Stimulated activated CD8-positive, alpha-beta memory T cell treated with anti-CD3 and anti-CD28 coated beads, Interleukin-4, amount 100 ng/mL, for 1 hour (primary cell): ENCODE measurements at places on chromosomes 3 and 15.

DNA sequence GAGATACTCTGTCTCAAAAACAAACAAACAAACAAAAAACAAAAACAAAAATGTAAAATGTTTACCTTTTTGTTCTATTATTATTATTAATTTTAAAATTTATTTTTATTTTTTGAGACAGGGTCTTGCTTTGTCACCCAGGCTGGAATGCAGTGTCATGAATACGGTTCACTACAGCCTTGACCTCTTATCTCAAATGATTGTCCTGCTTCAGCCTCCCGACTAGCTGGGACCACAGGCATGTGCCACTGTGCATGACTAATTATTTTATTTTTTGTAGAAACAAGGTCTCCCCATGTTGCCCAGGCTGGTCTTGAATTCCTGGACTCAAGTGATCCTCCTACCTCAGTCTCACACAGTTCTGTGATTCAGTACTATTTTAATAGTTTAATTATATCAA lies 5.7 kb upstream of the SLC25A26 start:
- no peak for DNase-seq

DNA sequence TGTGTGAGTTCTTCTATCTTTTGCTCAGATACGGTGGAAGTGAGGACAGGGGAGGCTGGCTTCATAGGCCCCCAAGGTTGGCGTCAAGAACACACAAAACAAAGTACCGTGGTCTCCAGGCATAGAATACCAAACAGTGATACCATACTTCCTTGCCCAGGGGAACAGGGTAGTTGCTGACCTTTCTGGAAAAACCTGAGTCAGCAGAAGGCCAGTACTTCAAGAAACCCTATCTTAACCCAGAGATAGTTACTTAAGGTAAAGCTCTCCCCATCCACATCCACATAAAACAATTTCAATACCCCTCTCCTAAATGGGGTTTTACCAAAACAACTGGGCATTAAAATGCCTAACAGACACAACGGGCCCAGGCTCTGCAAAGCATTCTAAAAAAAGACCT lies 29.6 kb upstream of the RPS17 start:
- DNase-seq, result no peak

GRCh38 chr3:183572935-183573334 lies 17.4 kb upstream of the KLHL6 start:
- DNase-seq, result no peak

GRCh38 chr3:188712248-188712924 lies 459.4 kb upstream of the TPRG1 start:
- no peak for DNase-seq

DNA sequence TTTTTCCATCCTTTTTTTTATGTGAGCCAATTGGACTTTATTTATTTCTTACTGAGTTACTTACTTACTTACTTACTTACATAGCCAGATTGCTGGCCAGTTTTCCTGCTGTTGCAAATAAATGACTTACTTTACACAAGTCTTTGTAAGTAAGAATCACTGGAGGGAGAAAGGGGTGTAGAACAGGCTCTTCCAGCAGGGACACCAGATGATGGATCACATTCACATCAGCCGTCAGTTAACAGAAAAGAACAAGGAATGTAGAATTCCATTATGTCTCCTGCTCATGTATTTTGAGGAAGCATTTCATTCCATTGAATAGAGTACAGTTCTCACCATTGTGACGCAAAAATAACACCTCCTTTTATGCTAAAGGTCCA lies 188.6 kb downstream of the FNDC3B start:
- DNase-seq, result no peak

DNA sequence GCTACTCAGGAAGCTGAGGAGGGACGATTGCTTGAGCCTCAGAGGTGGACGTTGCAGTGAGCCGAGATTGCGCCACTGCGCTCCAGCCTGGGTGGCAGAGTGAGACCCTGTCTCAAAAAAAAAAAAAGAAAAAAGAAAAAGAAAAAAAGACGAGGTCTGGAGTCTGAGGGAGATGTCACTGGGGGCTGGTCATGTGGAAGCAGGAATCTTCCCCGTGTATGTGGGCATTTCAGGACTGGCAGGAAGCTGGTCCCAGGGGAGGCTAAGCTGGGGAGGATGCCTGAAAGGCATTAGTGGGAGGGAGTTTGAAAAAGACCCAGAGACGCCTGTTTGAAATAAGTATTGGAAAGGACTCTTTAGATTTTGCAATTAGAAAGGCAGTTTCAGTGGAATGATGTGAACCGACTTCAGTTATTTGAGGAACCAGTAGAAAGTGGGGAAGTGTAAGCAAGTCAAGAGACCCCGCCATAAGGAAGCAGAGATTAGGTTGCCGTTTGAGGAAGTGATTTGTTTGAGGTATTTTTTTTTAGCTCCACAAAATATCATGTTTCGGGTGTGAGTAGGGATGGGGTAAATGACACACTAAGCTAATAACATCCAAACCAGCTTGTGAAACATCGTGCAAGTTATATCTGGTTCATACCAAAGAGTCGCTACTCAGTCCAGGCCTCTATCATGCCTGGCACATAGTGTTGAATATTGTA lies 55.5 kb downstream of the ST6GAL1 start:
- no peak for DNase-seq

DNA sequence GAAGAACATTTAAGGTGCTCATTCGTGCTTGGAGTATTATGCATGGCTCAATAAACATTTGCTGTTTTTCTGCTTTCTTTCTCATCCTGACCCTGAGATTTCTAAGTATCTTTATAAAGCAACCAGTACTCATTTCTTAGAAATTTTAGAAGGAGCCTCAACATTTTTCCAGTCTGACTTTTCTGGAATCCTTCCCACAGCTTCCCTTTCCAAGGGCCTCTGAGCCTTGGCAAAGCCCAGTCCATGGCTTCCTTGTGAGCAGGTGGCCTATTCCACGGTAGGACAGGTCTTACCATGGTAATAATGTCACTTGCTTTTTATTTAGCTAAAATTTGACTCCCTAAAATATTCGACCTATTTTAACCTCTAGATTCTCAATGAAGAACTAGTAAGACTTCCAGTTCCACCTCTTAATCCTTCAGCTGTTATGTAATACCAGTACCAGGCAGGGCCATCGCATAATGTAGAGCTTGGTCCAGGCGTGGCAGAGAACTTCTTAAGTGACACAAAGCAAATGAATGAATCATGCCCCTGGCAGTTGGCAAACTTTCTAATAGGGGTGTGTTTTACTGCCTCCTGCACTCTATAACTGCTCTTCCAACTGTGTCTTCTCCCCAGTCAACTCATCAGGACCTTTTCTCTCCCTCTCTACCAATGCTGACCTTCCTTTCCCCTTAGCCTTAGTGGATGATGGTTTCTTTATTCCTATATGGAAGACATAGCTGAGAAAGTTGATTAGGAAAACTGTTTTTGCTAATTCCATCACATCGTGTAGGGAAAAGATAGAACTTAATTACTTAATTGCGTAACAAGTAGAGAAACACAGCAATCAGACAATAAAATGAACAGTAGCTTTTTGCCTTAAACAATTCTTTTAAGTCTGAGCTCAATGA lies 894 bp upstream of the TM4SF4 start:
- no peak for DNase-seq
